ENCODE measurements at places on chromosomes 2 and 18.

- DNase-seq = no peak
Observed at GRCh38 chr2:99698896-99699295, 209.1 kb upstream of the REV1 start.

DNA sequence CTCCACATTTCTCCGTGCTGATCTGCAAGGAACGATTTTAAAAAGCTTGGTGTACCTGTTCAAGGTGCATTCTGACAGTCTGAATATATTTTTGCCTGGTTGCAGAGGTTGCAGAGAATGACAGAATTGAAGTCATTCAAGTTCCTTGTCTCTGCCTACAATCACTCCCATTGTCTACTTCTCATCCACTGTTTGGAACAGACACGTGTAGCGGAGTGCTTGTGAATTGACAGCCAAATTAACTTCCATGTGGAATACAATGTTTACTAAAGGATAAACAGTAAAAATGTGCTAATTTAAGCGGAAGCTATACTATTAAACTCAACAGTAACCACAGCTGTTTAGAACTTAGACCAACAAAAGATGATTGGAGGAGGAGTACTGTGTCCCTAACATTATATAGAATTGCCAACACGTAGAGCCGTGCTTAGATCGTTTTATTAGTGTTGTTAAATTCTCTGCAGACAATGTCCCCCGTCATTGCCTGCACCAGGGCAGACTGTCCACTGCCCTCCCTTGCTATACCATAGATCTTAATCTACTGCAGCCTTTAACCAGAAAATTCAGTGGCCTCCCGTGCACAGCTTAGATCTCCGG lies 87.3 kb upstream of the ZCCHC2 start:
- no peak for DNase-seq

DNA sequence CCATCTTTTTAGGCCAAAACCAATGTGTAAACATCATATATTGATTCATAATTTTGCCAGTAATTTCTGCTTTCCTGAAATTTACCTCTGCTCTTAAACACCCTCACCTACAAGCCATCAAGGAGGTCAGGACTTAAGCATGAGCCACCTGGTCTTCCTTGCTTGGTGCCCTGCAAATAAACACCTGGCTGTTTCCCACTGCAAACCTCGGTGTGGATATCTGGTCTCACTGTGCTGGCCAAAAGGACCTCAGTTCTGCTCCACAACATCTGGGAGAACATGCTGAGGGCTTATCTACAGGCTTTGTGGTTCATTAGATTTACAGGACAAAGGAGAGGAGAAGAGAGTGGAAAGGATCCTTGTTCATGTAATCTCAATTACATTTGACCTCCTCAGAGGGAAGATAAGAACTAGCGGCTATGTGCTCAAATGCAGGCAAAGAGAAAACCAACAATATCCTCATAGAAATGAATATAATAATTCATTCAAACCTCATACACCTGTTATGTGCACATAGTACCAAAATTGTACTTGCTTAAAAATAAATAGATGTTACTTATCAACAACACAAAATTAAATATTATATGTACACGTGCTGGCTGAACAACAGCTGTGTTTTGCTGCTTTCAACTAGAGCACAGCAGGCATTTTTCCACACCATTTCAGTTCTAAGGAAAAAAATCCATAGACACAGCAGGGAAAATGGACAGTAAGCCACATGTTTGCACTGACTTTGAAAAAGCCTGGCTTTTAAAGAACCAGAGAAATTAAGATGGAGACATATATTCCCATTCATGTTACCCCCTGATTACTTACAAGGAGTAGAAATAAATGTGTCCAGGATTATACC lies 465.1 kb downstream of the LPIN1 start:
- no peak for DNase-seq

GRCh38 chr2:175414882-175415487 lies 233.5 kb upstream of the ATP5MC3 start:
- DNase-seq = peak; percentile 68

GRCh38 chr2:22361571-22361970 lies 1023.4 kb upstream of the KLHL29 start:
- DNase-seq = no peak

DNA sequence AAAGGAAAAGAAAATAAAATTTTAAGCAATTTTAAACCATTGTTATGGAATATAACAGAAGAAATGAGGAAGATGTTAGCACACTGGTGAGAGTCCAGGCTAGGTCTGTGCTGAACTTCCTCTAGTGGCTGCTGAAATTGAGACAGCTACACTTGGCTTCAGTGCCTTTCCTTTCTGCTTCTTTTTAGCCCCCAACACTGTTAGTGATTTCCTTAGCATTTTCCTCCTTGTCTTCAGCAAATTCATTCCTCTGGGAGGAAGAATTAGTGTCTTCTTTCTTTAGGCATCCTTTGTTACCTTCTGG lies 47.6 kb downstream of the ITGAV start:
- DNase-seq = no peak

All from upper lobe of left lung (tissue), 6 donors.